ENCODE measurements at places on chromosomes 16 and 17. TPM values are rescaled to one million over a fixed set of nuclear protein-coding genes. Genes with fewer than 3 reads are reported as not detected.

The TPSG1 gene
- not detected for total RNA-seq

The DPEP3 gene
- not detected for total RNA-seq

The BAHCC1 gene
- 0.91 TPM for total RNA-seq

The ACSM2A gene
- 3.8 TPM for total RNA-seq

The PEX12 gene
- 4.5 TPM for total RNA-seq

The SALL1 gene
- not detected for total RNA-seq

- no peaks in the 10 kb centered on the region for H3K27me3 ChIP-seq
- DNase-seq = no peak
- peaks cover 38% of the 10 kb centered on the region for H3K36me3 ChIP-seq
- peak overlapping the region; percentile 93 for H3K27ac ChIP-seq
- peak overlapping the region; percentile 94 for H3K4me3 ChIP-seq
These were observed 577 bp downstream of the ZNF646 start for GRCh38 chr16:31074814-31075183.

GRCh38 chr17:32161506-32162365 lies 19.4 kb downstream of the RHOT1 start:
- H3K27ac ChIP-seq = no peak overlapping the region
- H3K36me3 ChIP-seq = peaks cover 25% of the 10 kb centered on the region
- H3K4me1 ChIP-seq = peaks cover 6% of the 10 kb centered on the region
- no peaks in the 10 kb centered on the region for H3K27me3 ChIP-seq

DNA sequence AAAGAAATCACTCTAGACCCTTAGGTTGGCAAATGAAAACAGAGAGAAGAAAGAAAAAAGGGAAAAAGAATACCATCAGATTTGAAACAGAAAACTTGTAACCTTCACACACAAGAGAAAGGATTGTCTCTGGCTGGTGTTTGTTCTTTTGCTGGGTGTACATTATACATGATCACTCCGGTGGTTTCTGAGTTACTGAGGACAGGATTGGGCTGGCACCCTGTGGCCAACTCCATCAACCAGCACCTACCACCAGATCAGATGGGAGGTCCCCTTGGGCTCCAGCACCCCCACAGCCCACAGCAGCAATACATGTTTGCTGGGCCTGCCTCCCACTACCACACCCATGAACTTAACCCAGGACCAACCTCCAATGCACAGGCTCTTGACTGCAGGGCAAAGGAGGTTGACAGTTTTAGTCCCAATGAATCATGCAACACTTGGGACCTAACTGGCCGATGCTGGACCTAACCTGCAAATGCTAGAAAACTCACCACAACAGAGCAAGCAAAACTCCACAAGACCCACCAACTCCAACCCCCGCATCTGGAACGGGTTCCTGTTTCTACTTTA lies 308.3 kb downstream of the SOX9 start:
- no peaks in the 10 kb centered on the region for H3K4me1 ChIP-seq
- no peaks in the 10 kb centered on the region for H3K36me3 ChIP-seq
- H3K27me3 ChIP-seq = no peaks in the 10 kb centered on the region

DNA sequence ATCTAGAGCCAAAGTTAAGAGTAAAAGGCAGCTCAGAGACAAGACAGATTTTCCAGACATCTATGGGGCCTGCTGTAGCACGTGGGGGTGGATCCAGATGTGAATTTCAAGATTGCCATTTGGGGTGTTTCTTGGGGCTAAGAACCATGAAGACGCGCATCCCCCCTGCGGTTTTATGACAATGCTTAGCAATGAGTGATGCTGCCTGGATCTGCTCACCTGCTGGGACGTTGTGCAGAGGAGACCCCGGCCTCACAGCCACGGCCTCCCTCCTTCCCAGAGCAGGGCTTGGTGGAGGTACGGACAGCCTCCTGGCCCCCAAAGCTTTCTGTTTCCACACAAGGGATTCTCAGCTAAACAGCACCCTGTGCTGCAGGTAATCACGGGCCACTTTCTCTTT lies 151.5 kb upstream of the DYNLRB2 start:
- no peaks in the 10 kb centered on the region for H3K4me1 ChIP-seq
- no peak overlapping the region for H3K4me3 ChIP-seq
- H3K27ac ChIP-seq = no peak overlapping the region

DNA sequence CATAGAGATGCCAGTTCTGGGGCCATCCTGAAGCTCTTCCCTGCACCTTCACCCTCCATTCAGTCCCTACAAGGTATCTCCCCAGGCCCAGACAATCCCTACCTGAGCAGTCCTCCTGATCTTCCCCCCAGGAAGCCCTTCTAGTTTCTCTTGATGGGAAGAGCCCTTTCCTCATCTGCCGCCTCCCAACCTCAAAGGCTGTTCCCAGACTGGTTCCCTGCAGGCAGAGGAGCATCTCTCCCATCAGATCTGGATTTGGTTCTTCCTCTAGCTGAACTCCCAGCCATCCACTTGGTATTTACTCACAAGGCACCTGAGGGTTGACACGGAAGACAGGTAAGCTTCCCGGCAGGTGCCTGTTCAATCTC lies 24.6 kb upstream of the PHB1 start:
- peaks cover 36% of the 10 kb centered on the region for H3K27me3 ChIP-seq
- DNase-seq = no peak
- no peak overlapping the region for H3K4me3 ChIP-seq
- H3K36me3 ChIP-seq = no peaks in the 10 kb centered on the region
- H3K27ac ChIP-seq = no peak overlapping the region
- no peaks in the 10 kb centered on the region for H3K4me1 ChIP-seq

- peak; percentile 79 for DNase-seq
- H3K36me3 ChIP-seq = peaks cover 9% of the 10 kb centered on the region
- H3K27ac ChIP-seq = peak overlapping the region; percentile 95
These were observed 982 bp upstream of the NEURL4 start for GRCh38 chr17:7329997-7330637.

- peak overlapping the region; percentile 100 for H3K27ac ChIP-seq
- H3K4me1 ChIP-seq = peaks cover 56% of the 10 kb centered on the region
- H3K36me3 ChIP-seq = peaks cover 2% of the 10 kb centered on the region
- DNase-seq = peak; percentile 86
- peak overlapping the region; percentile 76 for H3K4me3 ChIP-seq
These were observed 30.9 kb downstream of the SOCS1 start for GRCh38 chr16:11224894-11225676.

DNA sequence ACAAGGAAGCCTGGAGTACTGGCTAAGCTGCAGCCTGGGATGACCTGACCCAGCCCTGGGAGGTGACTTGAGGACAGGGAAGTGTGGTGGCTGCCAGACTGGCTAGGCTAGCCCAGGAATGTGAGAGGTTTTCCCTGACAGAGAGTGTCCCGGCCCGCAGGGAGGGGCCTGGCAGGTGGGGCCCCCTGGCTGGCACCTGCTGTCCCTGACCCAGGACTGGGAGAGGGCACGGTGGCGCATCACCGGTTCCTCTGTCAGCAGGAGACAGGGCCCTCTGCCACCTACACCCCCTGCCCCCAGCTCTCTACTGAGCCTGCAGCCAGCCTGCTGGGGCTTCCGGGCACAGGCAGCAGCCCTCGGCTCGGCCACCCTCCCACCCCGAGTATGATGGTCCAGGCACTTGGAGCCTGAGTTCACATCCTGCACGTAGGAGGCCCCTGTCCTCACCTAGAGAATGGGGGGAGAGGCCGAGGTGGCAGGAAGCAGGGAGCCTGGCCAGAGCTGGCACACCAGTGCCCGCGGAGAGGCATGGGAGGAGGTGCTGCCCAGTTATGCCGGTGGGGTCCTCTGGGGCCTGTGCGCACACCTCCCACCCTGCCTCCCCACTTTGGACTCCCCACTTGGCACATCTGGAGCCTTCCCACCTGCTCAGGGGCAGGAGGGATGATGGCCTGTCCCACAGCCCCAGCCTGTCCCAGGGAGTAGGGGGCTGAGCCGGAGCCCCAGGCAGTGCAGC lies 528 bp downstream of the PRSS27 start:
- H3K4me1 ChIP-seq = peaks cover 7% of the 10 kb centered on the region
- H3K36me3 ChIP-seq = no peaks in the 10 kb centered on the region
- no peak overlapping the region for H3K27ac ChIP-seq
- DNase-seq = no peak
- H3K27me3 ChIP-seq = peaks cover 4% of the 10 kb centered on the region

- no peak overlapping the region for H3K27ac ChIP-seq
- H3K27me3 ChIP-seq = no peaks in the 10 kb centered on the region
- no peak for DNase-seq
- H3K36me3 ChIP-seq = peaks cover 61% of the 10 kb centered on the region
- no peak overlapping the region for H3K4me3 ChIP-seq
- H3K4me1 ChIP-seq = no peaks in the 10 kb centered on the region
These were observed 11.6 kb upstream of the ROGDI start for GRCh38 chr16:4814046-4814445.

DNA sequence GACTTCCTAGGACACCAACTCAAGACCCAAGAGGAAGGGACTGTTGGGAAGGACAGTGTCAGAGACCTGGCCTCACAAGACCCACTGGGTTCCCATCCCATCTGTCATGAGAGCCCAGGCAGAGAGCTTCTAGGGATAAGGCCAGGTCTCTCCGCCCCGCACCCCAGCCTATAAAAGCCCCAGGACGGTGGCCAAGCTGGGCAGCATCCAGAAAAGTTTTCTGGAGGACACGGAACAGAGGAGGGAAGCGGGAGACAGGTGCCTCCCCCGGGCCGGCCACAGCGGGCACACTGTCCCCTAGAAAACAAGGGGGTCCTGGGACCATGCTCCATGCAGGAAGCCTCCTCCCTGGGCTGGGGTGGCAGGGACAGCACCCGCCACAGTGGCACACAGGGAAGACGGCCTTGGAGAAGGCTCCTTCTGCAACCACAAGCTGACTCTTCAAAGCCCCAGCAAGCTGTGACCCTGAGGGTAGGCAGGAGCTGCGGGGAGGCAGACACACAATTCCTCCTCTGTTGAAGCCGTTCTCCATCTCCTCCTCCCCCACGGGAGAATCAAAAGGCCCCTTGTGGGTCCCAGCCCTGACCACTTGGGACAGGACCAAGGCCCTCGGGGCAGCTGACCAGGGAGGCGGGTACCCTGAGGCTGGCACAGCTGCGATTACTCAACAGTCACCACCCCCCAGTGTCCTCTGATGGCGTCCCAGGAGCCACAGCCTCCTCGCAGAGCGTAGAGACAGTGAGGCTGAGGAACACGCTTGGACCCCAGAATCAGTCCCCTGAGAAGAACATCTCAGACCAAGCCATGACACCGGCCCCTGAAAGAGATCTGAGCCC lies 26.1 kb downstream of the TRPV3 start:
- no peaks in the 10 kb centered on the region for H3K36me3 ChIP-seq
- peaks cover 1% of the 10 kb centered on the region for H3K27me3 ChIP-seq
- H3K4me1 ChIP-seq = peaks cover 5% of the 10 kb centered on the region
- H3K4me3 ChIP-seq = no peak overlapping the region

- no peaks in the 10 kb centered on the region for H3K4me1 ChIP-seq
- DNase-seq = no peak
- H3K27ac ChIP-seq = no peak overlapping the region
- H3K36me3 ChIP-seq = peaks cover 65% of the 10 kb centered on the region
- no peaks in the 10 kb centered on the region for H3K27me3 ChIP-seq
These were observed 20.0 kb downstream of the MVP start for GRCh38 chr16:29840240-29840639.

GRCh38 chr16:8647721-8648318 lies 26.3 kb downstream of the METTL22 start:
- no peak overlapping the region for H3K4me3 ChIP-seq
- peaks cover 13% of the 10 kb centered on the region for H3K4me1 ChIP-seq
- no peaks in the 10 kb centered on the region for H3K27me3 ChIP-seq
- H3K27ac ChIP-seq = no peak overlapping the region

- no peak overlapping the region for H3K27ac ChIP-seq
- H3K27me3 ChIP-seq = no peaks in the 10 kb centered on the region
- H3K4me3 ChIP-seq = no peak overlapping the region
These were observed 418.0 kb upstream of the HSBP1 start for GRCh38 chr16:83389751-83390150.

GRCh38 chr16:3149630-3150345 lies 15.0 kb downstream of the ZNF213 start:
- peak; percentile 50 for DNase-seq
- peaks cover 13% of the 10 kb centered on the region for H3K27me3 ChIP-seq
- no peaks in the 10 kb centered on the region for H3K36me3 ChIP-seq
- peak overlapping the region; percentile 75 for H3K27ac ChIP-seq

DNA sequence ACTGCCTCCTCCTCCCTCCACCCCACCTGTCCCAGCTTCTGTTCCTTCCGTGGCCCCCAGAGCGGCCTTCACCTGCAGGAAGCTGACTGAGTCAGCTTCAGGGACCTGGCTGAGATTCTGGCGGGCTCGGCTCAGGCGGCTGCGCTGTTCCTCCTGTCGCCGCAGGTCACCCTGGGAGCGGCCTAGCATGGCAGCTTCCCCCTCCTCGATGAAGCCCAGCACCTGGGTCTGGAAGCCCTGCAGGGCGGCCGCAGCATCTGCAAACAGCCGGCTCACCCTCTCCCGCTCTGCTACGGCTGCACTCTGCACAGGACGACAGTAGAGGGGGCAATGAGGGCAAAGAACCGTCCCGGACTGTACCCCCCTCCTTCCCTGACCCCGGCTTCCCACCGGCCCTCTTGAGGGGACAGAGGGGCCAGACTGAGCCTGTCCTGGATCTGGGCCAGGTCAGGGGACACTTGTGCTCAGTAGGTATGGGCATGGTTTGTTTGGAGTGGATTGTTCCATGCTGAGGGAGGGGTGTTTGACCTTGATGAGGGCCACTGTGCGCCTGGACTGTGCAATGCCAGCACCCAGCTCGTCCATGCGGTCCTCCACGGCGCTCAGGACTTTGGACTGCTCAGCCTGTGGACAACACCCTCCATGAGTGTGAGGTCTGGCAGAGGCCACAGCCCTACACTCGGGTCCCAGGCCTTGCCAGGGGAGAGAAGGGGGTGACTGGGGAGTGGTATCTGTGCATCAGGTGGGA lies 2.0 kb downstream of the TRIM47 start:
- peaks cover 8% of the 10 kb centered on the region for H3K27me3 ChIP-seq
- H3K36me3 ChIP-seq = peaks cover 18% of the 10 kb centered on the region

DNA sequence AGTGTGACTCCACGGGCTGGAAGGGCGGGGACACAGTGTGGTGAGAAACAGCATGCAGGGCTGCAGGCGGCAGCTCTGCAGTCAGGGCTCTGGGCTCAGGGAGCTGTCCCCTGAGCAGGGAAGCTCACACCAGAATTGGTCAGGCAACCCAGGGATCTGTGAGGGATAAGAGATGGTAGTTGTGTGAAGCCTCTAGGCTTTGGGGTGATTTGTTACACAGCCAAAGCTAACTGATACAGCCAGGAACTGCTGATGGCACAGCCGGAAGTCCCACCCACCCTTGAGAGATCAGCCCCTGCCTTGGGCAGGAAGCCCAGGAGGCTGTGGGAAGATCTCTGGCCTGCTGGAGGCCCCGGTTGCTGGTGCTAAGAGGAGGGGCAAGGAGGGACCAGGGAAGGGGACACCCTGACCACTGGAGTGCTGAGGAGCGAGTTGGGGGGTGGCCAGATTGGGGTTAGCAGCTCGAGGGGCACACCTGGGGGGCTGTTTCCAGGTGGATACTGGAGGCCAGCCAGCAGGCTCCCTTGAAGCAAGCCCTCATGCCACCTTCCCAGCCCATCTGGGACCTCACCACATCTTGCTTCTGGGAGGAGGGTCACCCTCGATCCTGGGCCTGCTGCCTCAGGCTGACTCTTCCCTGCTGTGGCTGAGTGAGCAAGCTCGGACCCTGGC lies 25.2 kb downstream of the NPTX1 start:
- no peak for DNase-seq
- no peaks in the 10 kb centered on the region for H3K27me3 ChIP-seq
- H3K4me1 ChIP-seq = peaks cover 15% of the 10 kb centered on the region
- no peak overlapping the region for H3K27ac ChIP-seq

GRCh38 chr17:56699186-56699894 lies 105.8 kb downstream of the NOG start:
- H3K27ac ChIP-seq = no peak overlapping the region
- no peak overlapping the region for H3K4me3 ChIP-seq
- no peaks in the 10 kb centered on the region for H3K36me3 ChIP-seq
- peaks cover 29% of the 10 kb centered on the region for H3K27me3 ChIP-seq

- no peak overlapping the region for H3K27ac ChIP-seq
- no peaks in the 10 kb centered on the region for H3K27me3 ChIP-seq
- H3K4me1 ChIP-seq = peaks cover 18% of the 10 kb centered on the region
- no peak overlapping the region for H3K4me3 ChIP-seq
- DNase-seq = no peak
These were observed 4.2 kb downstream of the LDAF1 start for GRCh38 chr16:21162661-21163151.

GRCh38 chr16:84247331-84247730 lies 7.5 kb upstream of the KCNG4 start:
- DNase-seq = no peak
- H3K36me3 ChIP-seq = no peaks in the 10 kb centered on the region

All from activated T-helper 2 cell treated with anti-CD3 and anti-CD28 coated beads, Interferon-gamma antibody, Interleukin-2, Interleukin-4, amounts not matched to agents 10 μg/mL and 5 μg/mL and 100 μg/mL, durations not matched to agents 14 hours and 24 hours and 36 hours (primary cell).